IMR-90 (cell line): ENCODE measurements at places on chromosomes 2 and 18. TPM values are rescaled to one million over a fixed set of nuclear protein-coding genes. Genes with fewer than 3 reads are reported as not detected.

IGFBP5 gene
- 392 and 433 TPM in 2 replicates for total RNA-seq

RFX8 gene
- total RNA-seq: 1.9 and 2.9 TPM in 2 replicates

FIGN gene
- total RNA-seq: 0.56 and 0.90 TPM in 2 replicates

ZC3H6 gene
- 2.0 and 2.2 TPM in 2 replicates for total RNA-seq

NCK2 gene
- total RNA-seq: 15.8 and 25.8 TPM in 2 replicates

MARCHF4 gene
- total RNA-seq: 2.3 and 3.1 TPM in 2 replicates

SOCS6 gene
- total RNA-seq: 53.9 and 57.4 TPM in 2 replicates

ERBB4 gene
- total RNA-seq: not detected in 2 replicates

UGT1A8 gene
- not detected in 2 replicates for total RNA-seq

GPBAR1 gene
- under 0.01 TPM in 1 of 2 replicates, not detected in the other for total RNA-seq

DDX1 gene
- 74.9 and 108 TPM in 2 replicates for total RNA-seq

SPATA3 gene
- not detected in 2 replicates for total RNA-seq

BMP10 gene
- not detected in 2 replicates for total RNA-seq

G6PC2 gene
- total RNA-seq: not detected in 2 replicates

NT5DC4 gene
- not detected in 2 replicates for total RNA-seq

HTR2B gene
- total RNA-seq: 0.56 and 0.72 TPM in 2 replicates

TFCP2L1 gene
- not detected in 2 replicates for total RNA-seq

IL36RN gene
- total RNA-seq: not detected in 2 replicates

SKA1 gene
- total RNA-seq: 5.9 and 13.9 TPM in 2 replicates

CDK15 gene
- 28.9 and 33.0 TPM in 2 replicates for total RNA-seq

IL1F10 gene
- total RNA-seq: not detected in 2 replicates
